ENCODE measurements at places on chromosomes 3 and 15. TPM values are rescaled to one million over a fixed set of nuclear protein-coding genes. Genes with fewer than 3 reads are reported as not detected.

The GRIP2 gene
- not detected for polyA plus RNA-seq

The LIPH gene
- polyA plus RNA-seq: not detected

The KIF15 gene
- polyA plus RNA-seq: not detected

The PLA2G4D gene
- polyA plus RNA-seq: not detected

The SPESP1 gene
- 0.80 TPM for polyA plus RNA-seq

The GRK7 gene
- not detected for polyA plus RNA-seq

The STARD5 gene
- polyA plus RNA-seq: 1.9 TPM

- peaks cover 37% of the 10 kb centered on the region for H3K4me1 ChIP-seq
- DNase-seq: no peak
- H3K36me3 ChIP-seq: no peaks in the 10 kb centered on the region
- no peak overlapping the region for H3K27ac ChIP-seq
- H3K27me3 ChIP-seq: no peaks in the 10 kb centered on the region
Measured at GRCh38 chr15:42608752-42609488, 33.5 kb downstream of the STARD9 start.

DNA sequence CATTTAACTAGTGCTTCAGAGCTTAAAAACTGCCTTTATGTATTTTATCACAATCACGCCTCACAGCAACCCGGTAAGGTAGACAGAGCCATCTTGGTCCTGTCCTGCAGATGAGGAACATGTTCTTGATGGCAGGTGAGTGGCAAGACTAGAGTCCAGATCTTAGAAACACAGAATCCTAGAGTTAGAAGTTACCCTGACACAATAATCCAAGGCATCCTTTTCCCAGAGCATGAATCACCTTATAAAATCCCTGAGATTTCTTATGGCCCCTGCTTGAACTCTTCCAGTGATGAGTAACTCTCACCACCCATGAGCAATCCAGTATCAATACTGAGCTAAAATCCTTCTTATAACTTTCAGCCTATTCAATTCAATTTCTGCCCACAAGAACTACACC lies 16.9 kb downstream of the POPDC2 start:
- H3K27me3 ChIP-seq: no peaks in the 10 kb centered on the region
- H3K4me3 ChIP-seq: no peak overlapping the region

DNA sequence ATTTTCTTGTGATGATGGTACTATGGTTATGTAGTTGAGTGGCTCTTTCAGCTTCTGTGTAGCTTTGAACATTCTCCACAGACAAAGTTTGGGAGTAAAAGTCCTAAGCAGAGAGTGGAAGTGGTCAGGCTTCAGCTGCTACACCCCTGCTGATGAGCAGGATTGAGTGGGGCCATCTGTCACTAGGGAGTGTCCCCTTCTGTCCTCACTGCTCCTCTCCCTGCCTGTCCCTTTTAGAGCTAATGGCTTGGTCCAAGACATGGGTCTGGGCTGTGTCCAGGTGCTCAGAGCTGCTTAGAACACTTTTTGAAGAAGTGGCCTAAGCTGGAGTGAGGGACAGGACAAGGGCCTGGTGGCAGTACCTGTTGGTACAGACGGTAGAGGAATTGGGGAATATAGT lies 15.1 kb downstream of the MYZAP start:
- no peaks in the 10 kb centered on the region for H3K4me1 ChIP-seq
- no peaks in the 10 kb centered on the region for H3K36me3 ChIP-seq
- no peak overlapping the region for H3K27ac ChIP-seq
- DNase-seq: no peak

- no peaks in the 10 kb centered on the region for H3K36me3 ChIP-seq
- no peaks in the 10 kb centered on the region for H3K4me1 ChIP-seq
- no peak overlapping the region for H3K4me3 ChIP-seq
- no peaks in the 10 kb centered on the region for H3K27me3 ChIP-seq
- no peak for DNase-seq
- no peak overlapping the region for H3K27ac ChIP-seq
Measured at GRCh38 chr3:29409409-29409808, 128.5 kb downstream of the RBMS3 start.

GRCh38 chr15:36626984-36627383 lies 47.6 kb downstream of the CDIN1 start:
- H3K27ac ChIP-seq: no peak overlapping the region
- no peaks in the 10 kb centered on the region for H3K4me1 ChIP-seq
- DNase-seq: no peak
- no peaks in the 10 kb centered on the region for H3K36me3 ChIP-seq
- no peaks in the 10 kb centered on the region for H3K27me3 ChIP-seq

- H3K36me3 ChIP-seq: no peaks in the 10 kb centered on the region
- no peaks in the 10 kb centered on the region for H3K4me1 ChIP-seq
- no peaks in the 10 kb centered on the region for H3K27me3 ChIP-seq
- no peak overlapping the region for H3K4me3 ChIP-seq
- no peak for DNase-seq
- no peak overlapping the region for H3K27ac ChIP-seq
Measured at GRCh38 chr15:78399091-78399490, 38.9 kb upstream of the IREB2 start.

- peak; percentile 74 for DNase-seq
- H3K27ac ChIP-seq: peak overlapping the region; percentile 86
- peak overlapping the region; percentile 72 for H3K4me3 ChIP-seq
- no peaks in the 10 kb centered on the region for H3K36me3 ChIP-seq
Measured at GRCh38 chr15:45200799-45201556, 13.2 kb upstream of the SHF start.

DNA sequence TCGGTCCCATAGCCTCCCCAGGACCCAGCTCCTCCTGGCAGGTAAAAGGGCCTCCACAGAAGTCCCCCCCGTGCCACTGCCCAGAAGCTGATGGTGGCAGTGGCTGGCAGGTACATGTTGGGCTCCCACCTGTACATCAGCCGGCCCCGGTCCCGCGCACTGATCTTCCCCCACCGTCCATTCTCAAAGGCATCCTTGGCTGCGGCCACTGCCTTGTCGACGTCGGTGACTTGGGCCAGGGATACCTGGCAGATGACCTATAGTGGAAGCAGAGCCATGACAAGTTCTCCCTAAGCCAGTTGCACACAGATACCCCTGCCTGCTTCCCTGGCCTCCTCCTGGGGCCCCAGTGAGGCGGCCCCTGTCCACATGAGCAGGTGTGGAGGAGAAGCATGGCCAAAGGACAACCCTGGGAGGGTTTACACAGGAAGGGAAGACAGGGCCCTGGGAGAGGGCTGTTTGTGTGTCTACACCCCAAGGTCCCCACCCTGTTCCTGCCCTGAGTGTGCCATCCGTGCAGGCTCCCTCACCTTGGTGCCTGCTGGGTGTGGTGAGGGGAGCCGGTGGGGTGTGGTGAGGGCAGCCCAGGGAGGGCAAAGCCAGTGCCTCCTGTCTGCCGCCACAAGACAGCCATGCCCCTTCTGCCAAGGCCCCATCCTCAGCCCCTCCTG lies 44.8 kb downstream of the ALDH1L1 start:
- no peak for DNase-seq
- H3K36me3 ChIP-seq: no peaks in the 10 kb centered on the region
- peaks cover 7% of the 10 kb centered on the region for H3K27me3 ChIP-seq
- H3K4me3 ChIP-seq: no peak overlapping the region
- no peaks in the 10 kb centered on the region for H3K4me1 ChIP-seq

GRCh38 chr3:51687431-51688205 lies 16.6 kb downstream of the TEX264 start:
- H3K4me3 ChIP-seq: peak overlapping the region; percentile 48
- no peaks in the 10 kb centered on the region for H3K27me3 ChIP-seq
- peak overlapping the region; percentile 86 for H3K27ac ChIP-seq
- DNase-seq: no peak
- H3K4me1 ChIP-seq: peaks cover 91% of the 10 kb centered on the region

- no peak overlapping the region for H3K4me3 ChIP-seq
- no peaks in the 10 kb centered on the region for H3K4me1 ChIP-seq
- H3K36me3 ChIP-seq: peaks cover 39% of the 10 kb centered on the region
Measured at GRCh38 chr15:64400583-64400982, 12.9 kb downstream of the TRIP4 start.

- no peak overlapping the region for H3K4me3 ChIP-seq
- H3K4me1 ChIP-seq: peaks cover 10% of the 10 kb centered on the region
- H3K36me3 ChIP-seq: no peaks in the 10 kb centered on the region
- no peak overlapping the region for H3K27ac ChIP-seq
- H3K27me3 ChIP-seq: no peaks in the 10 kb centered on the region
Measured at GRCh38 chr3:197593046-197593380, 37.2 kb upstream of the BDH1 start.

- no peak overlapping the region for H3K27ac ChIP-seq
- no peaks in the 10 kb centered on the region for H3K4me1 ChIP-seq
- no peak overlapping the region for H3K4me3 ChIP-seq
- H3K36me3 ChIP-seq: no peaks in the 10 kb centered on the region
- H3K27me3 ChIP-seq: no peaks in the 10 kb centered on the region
Measured at GRCh38 chr15:89614164-89614563, 38.9 kb downstream of the TICRR start.

DNA sequence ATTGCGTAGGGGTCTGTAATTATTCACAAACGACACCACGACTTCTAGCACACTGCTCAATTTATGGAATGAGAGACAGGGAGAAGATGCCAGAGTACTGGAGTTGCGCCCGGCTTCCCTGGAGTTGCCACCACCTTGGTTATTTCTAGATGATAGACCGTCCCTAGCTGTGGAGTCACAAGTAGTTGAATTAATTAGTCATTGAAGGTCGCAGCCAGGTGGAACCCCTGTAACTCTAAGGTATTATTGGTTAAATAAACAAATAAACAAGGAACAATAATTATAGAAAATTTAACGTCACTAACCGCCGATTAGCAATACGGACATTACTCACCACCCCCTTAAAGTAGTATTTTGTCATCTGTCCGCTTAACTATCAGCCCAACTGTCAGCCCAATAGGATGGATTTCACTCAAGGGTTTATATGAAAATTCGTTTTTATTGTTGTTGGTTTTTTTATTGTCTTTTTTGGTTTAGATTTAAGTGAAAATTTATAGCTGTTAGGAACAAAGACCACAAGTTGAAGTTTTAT lies 911 bp upstream of the AZI2 start:
- no peaks in the 10 kb centered on the region for H3K36me3 ChIP-seq
- peak overlapping the region; percentile 85 for H3K4me3 ChIP-seq
- DNase-seq: no peak
- H3K4me1 ChIP-seq: peaks cover 48% of the 10 kb centered on the region
- peak overlapping the region; percentile 94 for H3K27ac ChIP-seq

- H3K4me3 ChIP-seq: no peak overlapping the region
- no peaks in the 10 kb centered on the region for H3K27me3 ChIP-seq
- DNase-seq: no peak
Measured at GRCh38 chr15:64001148-64001547, 45.1 kb downstream of the DAPK2 start.
